ENCODE measurements at places on chromosomes 6 and 20. TPM values are rescaled to one million over a fixed set of nuclear protein-coding genes. Genes with fewer than 3 reads are reported as not detected.

The SAMD3 gene
- not detected for total RNA-seq

The ECT2L gene
- total RNA-seq: 0.34 TPM

The TNFRSF6B gene
- 5.5 TPM for total RNA-seq

The ELMO2 gene
- total RNA-seq: 43.9 TPM

The UBR2 gene
- total RNA-seq: 38.0 TPM

The ATP9A gene
- 36.2 TPM for total RNA-seq

The DPPA5 gene
- total RNA-seq: not detected

The DEFB132 gene
- not detected for total RNA-seq

The MUC22 gene
- not detected for total RNA-seq

The MCHR2 gene
- not detected for total RNA-seq

The SAMD5 gene
- total RNA-seq: 1.4 TPM

The RSPO4 gene
- not detected for total RNA-seq

The MAFB gene
- total RNA-seq: 6.1 TPM

The BFSP1 gene
- 2.1 TPM for total RNA-seq

The PSORS1C2 gene
- not detected for total RNA-seq

The HSPA12B gene
- total RNA-seq: not detected

The SLC35F1 gene
- total RNA-seq: under 0.01 TPM

The SIRPB2 gene
- total RNA-seq: 0.21 TPM

The EEF1A2 gene
- 1.0 TPM for total RNA-seq

The LRRN4 gene
- total RNA-seq: 0.07 TPM

The KIFC1 gene
- 0.68 TPM for total RNA-seq

The FOXO3 gene
- total RNA-seq: 42.4 TPM

The CCN6 gene
- not detected for total RNA-seq

The FLOT1 gene
- total RNA-seq: 23.2 TPM

The BPIFB4 gene
- not detected for total RNA-seq

Measured in nasal cavity respiratory epithelium epithelial cell of viscerocranial mucosa (primary cell).